Esophagus (tissue), 2 donors: ENCODE measurements at places on chromosomes 2 and 18. TPM values are rescaled to one million over a fixed set of nuclear protein-coding genes. Genes with fewer than 3 reads are reported as not detected.

The CHAC2 gene
- polyA plus RNA-seq = 6.2 TPM

The DLX1 gene
- polyA plus RNA-seq = 0.02 TPM

The KIF5C gene
- polyA plus RNA-seq = 0.18 TPM

The SETBP1 gene
- 1.5 TPM for polyA plus RNA-seq

The VAMP8 gene
- polyA plus RNA-seq = 337 TPM
